Stimulated activated CD4-positive, alpha-beta T cell treated with anti-CD3 and anti-CD28 coated beads, TNF-alpha, amount 100 ng/mL, for 48 hours (primary cell): ENCODE measurements at places on chromosomes 7 and 10.

DNA sequence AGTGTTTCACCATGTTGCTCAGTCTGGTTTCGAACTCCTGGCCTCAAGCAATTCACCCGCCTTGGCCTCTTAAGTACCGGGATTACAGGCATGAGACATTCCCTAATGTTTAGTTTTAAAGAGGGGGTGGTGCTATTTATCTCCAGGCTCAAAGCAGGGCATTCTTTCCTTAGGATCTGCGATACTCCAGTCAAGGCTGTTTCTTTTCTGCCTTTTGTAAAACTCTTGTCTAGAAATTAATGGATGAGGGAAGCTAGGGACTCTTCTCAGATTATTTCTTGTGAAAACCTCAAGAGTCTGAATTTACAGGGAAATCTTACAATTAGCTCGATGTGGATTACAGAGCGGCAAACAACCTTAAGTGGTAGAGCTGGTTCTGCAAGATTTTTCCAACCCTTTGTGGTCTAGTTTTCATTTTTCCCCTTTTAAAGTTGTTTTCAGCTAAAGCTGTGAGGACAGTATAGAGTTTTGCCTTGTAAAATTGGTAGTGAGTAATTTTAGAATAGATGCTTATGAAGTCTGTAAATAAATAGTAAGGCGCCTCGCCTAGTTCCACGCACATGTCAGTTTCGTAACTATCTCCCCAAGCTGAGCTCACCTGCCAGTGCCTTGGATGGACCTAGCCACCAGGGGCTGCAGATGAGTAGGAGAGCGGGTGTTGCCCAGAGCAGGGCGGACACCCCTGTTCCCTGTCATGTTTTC is 53.1 kb downstream of the CUX1 start:
- no peak for DNase-seq

DNA sequence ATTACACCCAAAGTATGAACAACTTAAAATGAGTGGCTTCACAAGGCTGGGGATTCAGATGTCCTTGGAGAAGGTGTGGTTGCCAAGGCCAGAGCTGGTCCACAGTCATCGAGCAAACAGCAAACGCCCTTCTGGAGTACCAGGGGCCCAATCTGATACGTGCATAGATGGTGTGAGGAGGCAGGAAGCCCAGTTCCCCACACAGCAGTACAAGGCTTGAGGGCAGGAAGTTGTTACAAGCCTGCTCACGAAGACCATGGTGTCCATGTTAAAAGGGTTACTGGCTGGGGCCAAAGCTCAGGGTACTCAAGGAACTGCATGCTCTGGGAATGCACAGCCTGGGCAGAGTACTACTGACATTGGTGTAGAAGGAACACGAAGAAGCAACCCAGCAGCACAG is 4.6 kb upstream of the ANKRD26 start:
- no peak for DNase-seq

- no peak for DNase-seq
Observed at GRCh38 chr10:113058523-113059370, 108.7 kb downstream of the TCF7L2 start.

DNA sequence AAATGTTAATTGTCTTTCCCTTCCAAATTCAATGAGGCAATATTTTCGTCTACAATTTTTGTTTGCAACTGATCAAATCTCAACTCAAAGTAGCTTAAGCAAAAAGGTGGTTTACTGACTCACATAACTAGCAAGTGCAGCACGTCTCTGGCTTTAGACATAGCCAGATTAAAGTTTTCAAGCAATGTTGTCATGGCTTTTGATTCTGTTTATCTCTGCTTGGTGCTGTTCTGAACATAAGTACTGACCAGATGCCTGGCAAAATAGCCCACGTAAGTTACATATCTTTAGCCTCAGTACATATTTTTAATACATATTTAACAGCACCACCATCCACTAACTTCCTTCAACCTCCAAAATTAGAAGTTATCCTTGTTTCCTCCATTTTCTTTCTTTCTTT is 877.9 kb downstream of the KCNMA1 start:
- DNase-seq = no peak

GRCh38 chr7:149766135-149766675 is 7.2 kb downstream of the ZNF467 start:
- DNase-seq = no peak

GRCh38 chr10:69766161-69766910 is 35.4 kb upstream of the COL13A1 start:
- no peak for DNase-seq

GRCh38 chr7:95334447-95334846 is 10.1 kb upstream of the PON1 start:
- DNase-seq = no peak

GRCh38 chr10:5895804-5896203 is 5.8 kb downstream of the FBH1 start:
- no peak for DNase-seq

DNA sequence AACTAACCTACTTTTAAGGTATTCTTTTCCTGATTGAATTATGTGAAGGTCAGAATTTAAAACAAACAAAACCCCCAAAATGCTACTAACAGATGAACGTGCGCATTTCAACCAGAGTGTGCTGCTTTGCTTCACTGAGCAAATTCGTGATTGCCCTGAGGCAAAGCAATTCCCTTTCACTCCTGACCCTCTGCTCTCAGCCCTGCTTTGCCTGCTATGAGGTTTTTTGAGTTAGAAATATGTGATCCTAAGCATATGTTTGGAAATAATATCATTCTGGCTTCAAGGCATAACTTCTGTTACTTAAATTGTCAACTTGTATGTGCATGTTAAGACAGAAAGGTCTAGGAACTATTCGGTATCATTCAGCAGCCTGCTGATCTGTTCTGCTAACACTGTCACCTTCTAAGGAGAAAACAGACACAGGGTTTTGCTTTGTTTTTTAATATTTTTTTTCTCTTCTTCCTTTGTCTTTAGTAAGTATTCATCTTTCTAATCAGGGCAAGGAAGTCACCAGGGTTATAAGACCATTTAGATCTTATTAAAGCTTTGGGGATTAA is 124.2 kb downstream of the GNAT3 start:
- no peak for DNase-seq

- no peak for DNase-seq
Observed at GRCh38 chr7:98102170-98102569, 4.5 kb upstream of the LMTK2 start.

DNA sequence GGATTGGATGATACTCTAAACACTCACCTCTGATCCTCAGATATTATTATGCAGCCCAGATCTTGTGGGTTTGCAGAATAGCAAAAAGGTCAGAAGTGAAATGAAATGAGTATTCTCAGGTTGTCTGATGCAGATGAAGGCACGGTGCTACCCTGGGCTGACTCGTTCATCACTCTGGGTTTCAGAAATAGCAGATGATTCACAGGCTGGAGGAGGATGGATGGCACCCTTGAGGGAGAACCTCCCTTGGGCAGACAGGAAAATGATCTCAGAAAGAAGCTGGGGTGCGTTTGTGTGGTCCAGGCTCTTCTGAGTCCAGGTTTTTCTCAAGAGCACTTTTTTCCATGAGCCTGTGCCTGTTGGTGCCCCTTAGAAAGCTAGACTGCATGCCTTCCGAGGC is 515.8 kb upstream of the MKI67 start:
- peak; percentile 3 for DNase-seq

DNA sequence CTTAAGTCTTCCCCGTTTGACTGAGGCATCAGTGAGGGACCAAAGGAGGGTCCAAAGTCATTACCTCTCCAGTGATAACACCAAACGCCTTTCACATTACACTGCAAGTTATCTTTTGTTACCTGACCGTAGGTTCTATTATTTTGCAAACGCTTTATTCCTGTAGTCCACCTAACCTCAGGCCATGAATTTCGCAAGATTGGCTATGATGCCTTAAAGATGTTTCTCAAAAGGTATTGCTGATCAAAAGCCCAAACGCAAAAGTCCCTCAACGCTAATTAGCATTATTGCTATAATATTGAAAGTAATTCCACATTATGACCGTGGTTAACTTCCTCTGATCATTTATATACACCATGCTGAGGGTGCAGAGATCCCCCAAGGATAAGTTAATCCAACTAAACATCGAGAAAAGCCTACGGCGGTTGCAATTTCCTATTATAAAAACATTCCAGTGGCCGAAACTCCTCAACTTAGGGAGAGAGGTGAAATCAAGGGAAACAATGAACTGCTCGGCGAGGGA is 649 bp downstream of the DNA2 start:
- DNase-seq = no peak

GRCh38 chr10:60784641-60785040 is 6.4 kb downstream of the CDK1 start:
- no peak for DNase-seq

GRCh38 chr7:26346611-26347203 is 55.0 kb downstream of the SNX10 start:
- DNase-seq = no peak

GRCh38 chr10:79248341-79249185 is 98.7 kb upstream of the PPIF start:
- no peak for DNase-seq

DNA sequence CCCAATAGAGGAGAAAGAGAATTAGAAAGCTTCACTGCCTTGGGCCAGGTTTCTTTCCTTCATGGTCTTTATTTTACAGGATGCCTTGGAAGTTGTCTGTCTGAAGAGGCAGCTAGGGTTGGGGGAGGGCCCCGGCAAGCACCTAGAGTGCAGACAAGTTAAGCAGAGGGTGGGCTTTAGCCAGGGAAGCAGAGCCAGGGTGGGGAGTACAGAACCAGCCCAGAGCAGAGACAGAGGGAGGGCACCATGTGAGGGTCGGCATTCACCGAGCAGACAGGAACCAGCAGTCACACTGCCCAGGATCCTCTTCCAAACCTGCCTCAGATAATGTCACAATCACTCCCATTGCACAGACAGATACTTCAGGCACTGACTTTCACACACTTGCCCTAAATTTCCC is 75.9 kb downstream of the ADARB2 start:
- DNase-seq = no peak

DNA sequence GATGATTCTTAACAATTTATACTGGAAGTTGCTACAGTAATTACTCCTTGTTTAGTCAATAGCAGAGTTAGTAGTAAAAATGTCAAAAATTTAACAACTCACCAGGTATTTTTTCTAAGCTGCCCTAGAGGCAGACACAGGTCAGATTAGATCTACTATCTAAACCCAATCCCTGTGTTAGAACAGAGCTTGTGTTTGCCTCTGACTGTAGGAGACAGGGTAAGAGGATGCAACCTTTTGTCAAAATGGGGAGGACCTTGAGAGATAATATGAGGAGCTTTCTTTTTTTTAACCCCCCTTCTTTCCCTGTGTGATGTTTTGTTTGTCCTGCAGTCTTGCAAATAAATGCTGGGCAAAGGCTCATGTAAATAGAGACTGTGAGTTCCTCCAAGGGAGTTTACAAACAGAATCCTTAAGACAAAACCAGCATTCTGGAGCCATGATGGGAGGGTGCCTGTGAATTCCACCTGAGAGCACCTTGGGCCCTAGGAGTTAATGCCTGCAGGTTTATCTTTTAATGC is 353.1 kb downstream of the GATA3 start:
- no peak for DNase-seq

DNA sequence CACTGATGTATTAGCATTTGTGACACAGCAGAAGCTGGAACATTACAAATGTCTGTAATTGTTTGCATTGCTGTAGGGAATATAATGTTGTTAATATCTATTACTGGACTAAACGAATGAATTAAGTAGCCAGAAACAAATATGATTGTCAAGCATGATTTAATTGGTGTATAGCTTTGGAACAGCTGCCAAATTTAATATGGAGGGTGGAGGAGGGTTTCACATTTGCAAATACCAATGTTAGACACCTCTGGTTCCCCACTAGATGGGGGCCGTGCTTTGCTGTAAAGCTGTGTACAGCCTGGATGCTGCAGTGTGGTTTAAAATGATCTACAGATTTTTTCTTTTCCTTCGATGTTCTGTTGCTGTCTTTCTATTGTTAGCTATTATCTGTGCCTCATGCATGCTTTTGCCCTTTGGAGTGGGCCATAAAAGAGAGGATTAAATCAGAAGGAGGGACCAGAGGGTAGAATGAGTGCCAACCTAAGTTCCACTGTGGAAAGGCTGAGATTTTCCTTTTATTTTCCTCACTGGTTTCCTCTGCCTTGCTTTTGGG is 23.1 kb downstream of the DNAJB9 start:
- DNase-seq = no peak

GRCh38 chr10:110709444-110709828 is 65.3 kb downstream of the RBM20 start:
- DNase-seq = no peak

DNA sequence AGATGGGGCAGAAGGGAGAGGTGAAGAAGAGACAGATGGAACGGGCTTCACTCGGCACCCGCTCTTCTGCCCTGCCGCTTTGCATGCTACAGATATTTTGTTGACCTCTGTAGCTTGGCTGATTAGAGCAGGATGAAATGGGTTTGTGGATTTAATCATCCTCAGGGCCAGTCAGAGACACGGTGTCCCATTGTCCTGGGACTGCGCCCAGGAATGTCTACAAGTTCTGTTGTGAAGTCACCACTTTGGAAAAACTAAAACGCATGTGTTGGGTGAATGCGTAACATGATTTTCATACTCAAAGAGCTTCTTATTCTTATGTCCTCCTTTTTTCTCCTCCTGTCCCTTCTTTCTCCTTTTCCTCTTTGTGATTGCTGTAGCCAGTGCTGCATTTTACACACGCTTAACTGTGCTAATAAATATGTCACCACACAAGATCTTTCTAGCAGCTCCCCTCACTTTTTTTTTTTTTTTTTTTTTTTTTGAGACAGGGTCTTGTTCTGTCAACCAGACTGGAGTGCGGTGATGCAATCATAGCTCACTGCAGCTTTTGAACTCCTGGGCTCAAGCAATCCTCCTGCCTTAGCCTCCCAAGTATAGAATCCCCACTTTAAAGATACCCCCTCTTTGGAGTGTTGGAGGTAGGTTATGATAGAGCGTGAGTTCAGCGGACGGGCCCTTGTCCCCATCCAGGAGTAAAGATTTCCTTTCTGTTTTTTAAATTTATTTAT is 3.4 kb downstream of the CPA4 start:
- DNase-seq = no peak

DNA sequence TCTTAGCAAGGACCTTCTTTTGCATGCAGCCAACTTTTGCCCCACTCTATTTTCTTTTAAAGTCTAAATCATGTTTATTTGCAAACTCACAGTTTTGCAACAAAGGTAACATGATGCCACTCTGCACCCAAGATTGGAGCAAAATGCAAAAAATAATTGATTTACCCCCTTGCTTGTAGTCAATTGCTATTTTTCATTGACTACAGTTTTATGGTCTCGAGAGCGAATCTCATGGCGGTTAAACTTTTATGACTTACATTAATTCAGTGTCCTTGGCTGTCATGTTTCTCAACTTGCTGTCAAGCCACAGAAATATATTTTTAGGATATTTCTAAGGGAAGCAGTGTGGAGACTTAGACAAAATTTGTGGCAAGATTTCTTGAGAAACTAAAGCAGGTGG is 110.0 kb upstream of the JCAD start:
- DNase-seq = no peak

- DNase-seq = no peak
Observed at GRCh38 chr10:112766636-112767035, 183.4 kb upstream of the TCF7L2 start.

DNA sequence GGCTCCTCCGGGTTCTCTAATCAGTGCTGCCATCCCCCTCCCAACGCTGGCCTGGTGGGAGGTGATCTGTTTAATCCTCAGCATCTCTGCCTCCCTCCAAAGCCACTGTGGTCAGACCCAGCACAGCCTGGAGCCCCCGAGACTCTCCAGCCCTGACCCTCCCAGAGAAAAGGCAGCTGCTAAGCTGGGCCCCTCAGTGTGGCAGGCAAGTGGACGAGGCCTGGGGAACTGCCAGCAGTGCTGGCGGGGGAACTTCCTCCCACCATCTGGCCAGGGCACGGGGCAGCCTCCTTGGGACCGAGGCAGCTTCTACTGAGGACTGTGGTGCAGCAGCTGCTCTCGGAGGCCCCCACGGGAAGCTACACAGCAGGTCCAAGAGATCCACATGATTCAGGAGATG is 51.1 kb downstream of the DPYSL4 start:
- DNase-seq = no peak
